ENCODE measurements at places on chromosomes 5 and 9.

DNA sequence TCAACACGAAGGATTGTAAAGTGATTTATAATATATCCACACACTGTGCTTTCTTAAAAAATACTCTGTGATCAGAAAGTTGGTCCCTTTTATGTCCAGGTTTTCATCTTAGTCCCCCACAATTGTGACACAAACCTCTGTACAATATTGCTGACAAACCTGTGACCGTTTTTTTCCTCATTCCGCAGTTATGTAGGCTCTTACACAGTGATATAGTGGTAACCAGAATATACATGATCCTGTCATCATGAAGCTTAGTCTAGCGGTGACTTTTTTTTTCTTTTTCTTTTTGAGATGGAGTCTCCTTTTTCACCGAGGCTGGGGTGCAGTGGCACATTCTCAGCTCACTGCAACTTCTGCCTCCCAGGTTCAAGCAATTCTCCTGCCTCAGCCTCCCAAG, 8.7 kb downstream of the ANP32B start:
- DNase-seq, result no peak

DNA sequence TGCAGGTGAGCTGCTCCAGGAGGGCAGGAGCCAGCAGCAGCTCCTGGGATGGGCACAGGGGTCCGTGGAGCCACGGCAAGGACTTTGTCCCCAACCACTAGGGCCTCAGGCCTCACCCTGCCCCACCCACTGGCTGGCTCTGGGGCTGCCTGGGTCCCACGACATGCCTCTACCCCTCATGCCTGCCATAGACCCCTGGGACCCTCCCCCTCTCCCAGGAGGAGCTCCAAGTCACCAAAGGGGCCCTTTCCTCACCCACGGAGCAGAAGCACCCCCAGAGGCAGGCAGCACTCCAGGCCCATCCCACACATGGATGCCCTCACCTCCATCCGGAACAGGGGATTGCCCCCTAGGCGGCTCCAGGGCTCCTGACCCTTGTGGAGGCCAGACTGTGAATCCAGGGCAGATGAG, 6.5 kb downstream of the ABCA2 start:
- no peak for DNase-seq

- DNase-seq, result no peak
Observed at GRCh38 chr9:72743836-72744235, 209.0 kb downstream of the ALDH1A1 start.

GRCh38 chr5:56340196-56340980, 107.3 kb upstream of the ANKRD55 start:
- no peak for DNase-seq

DNA sequence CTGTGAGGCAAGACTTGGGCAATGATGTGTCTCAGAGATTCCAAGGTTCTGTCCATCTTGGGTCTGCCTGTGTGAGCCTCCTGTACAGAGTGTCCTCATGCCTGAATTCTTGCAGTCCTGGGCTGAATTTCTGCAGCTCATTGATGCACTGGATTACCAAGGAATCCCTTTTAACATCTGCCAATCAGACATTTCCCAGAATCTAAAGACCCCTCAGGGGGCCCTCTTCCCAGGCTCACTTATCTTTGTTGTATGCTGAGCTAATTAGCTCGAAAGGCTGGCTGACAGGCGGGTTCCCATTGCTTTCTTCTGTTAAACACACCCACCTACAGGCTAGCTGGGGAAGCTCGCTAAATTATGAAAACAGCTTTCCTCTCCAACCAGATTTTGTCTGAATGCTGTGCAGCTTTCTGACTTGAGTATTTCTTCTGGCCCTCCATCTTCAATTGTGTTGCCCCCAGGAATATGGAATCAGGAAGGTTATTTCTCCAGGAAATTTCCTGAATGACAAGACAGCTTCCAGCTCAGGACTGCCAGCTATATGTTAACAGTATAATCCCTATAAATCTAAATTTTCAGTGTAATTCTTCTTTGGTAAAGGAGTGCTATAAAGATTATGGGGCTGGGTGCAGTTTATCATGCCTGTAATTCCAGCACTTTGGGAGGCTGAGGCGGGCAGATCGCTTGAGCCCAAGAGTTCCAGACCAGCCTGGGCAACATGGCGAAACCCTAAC, at the start of gene LIX1:
LIX1 (minus strand) TSS at position 91 of the 734 bp plus-strand sequence; CDS start at position 56, 35 bp downstream.
- DNase-seq, result peak; percentile 51

GRCh38 chr9:128007566-128008138, 26.9 kb upstream of the EEIG1 start:
- peak; percentile 93 for DNase-seq

DNA sequence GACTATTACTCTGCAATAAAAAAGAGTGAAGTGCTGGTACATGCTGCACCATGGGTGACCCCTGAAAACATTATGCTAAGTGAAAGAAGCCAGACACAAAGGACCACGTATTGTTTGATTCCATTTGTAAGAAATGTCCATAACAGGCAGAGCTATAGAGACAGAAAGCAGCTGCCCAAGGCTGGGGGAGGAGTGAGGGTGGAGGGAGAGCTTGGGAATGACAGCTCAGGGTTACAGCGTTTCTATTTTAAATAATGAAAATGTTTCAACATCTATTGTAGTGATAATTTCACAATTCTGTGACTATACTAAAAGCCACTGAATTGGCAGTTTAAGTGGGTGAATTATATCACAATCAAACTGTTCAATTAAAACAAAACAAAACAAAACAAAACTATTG, 81.7 kb downstream of the MYO10 start:
- DNase-seq, result no peak

- DNase-seq, result no peak
Observed at GRCh38 chr9:126707083-126707482, 93.4 kb downstream of the LMX1B start.

DNA sequence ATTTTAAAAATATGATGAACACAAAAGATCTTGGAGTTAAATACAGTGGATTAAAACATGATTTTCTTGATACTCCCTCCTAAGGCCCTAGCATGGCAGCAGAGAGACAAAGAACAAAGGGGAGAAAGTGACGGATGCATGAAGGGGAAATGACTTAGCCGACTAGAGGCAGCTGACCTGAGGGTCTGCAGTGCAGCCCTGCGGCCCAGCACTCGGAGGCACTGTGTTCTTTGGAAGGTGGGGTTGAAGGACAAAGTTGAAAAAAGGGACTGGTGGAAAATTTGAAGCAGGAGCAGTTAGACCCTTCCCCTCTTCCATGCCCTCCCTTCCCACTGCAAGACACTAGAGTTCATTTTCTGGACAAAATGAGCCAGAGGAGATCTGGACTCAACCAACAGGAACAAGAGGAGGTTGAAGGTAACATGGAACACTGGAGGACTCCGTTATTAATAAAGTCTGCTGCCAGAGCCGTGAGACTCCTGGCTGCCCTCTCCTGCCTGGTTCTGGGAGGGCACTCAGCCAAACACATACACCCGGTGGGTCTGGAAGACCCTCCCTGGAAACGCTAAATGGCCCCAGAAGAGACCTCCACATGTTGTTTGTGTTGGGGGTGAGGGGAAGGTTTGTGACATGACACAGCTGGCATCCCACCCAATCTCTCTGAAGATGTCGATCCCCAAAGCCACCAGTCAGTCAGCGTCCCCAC, 98.1 kb downstream of the JMY start:
- no peak for DNase-seq

GRCh38 chr5:143200781-143201398, 202.6 kb downstream of the NR3C1 start:
- peak; percentile 38 for DNase-seq

DNA sequence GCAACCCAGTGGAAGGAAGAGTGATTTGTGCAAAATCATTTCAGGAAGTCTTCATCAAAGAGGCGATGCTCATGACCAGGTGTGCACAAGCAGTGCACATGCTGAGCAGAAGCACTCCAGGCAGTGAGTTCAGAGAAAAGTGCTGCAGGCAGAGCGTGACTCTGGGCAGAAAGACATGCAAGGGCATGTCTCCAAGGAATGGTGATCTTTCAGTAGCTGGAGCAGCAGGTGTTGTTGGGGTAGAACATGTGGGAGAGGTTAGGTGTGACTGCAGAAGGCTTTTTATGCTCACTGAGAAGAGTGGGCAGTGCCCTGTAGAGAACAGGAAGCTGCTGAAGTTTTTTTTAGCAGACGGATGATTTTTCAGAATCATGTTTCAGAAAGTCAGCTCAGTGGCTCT, 545.4 kb upstream of the TLE4 start:
- DNase-seq, result no peak

DNA sequence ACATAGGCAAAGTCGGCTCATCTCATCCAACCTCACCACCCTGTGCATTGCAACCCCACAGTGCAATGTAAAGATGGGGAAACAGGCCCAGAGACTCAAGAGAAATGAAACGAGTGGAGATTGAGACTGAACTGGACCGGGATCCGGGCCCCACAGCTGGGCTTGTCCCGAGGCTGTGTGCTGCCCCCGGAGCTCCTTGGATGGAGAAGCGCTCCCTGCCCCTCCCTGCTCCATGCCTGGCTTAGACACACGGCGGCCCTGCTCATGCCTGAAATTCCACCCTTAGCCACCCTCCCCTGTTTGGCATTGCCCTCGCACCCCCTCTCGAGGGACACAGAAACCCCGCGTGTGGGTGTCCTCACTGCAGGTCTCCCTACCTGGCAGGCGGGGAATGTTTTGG, 27.2 kb upstream of the FCN1 start:
- no peak for DNase-seq

- DNase-seq, result no peak
Observed at GRCh38 chr9:86885232-86885631, 62.1 kb downstream of the GAS1 start.

GRCh38 chr5:144332265-144332664, 161.6 kb downstream of the KCTD16 start:
- DNase-seq, result no peak

- peak; percentile 45 for DNase-seq
Observed at GRCh38 chr5:173624282-173624681, 7.8 kb upstream of the BOD1 start.

GRCh38 chr9:128898845-128899565, 17.1 kb downstream of the LRRC8A start:
- DNase-seq, result no peak

DNA sequence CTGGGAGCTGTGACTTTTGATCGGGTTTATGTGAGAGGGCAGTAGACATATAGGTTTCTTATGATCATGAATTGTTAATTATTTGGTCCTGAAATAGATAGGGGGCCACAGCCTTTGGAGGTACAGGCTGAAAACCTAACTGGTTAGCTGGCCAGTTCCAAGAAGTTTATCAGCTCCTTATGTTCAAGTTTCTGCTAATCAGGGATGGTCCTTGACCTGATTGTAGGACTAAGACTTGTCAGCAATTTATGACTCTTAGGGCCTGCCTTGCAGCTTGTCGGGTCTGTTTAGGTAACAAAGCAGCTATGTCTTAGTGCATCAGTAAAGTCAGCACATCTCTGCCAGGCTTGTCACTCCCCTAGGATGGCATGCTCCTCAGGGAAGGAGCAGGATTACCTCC, 151.8 kb upstream of the RUSC2 start:
- DNase-seq, result no peak

- DNase-seq, result no peak
Observed at GRCh38 chr5:20469792-20470191, 481.8 kb upstream of the CDH18 start.

- DNase-seq, result no peak
Observed at GRCh38 chr5:72597456-72597948, 90.3 kb upstream of the ZNF366 start.

DNA sequence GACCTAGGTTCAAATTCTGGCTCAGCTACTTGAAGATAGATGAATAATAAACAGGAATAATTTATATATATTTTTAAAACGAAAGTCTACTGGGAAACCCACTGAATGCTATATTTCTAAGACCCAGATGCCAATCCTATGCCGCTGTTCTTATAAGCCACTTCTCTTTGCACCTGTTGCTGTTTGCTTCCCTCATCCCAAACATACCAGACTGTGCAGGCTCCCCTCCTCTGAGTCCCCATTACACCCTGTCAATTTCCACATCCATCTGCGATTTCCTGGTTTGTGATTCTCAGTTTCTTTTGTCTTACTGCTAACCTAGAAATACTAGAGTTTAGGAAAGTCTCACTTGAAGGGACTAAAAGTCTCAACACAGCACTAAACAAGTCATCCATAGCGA, 92.8 kb upstream of the CAST start:
- DNase-seq, result no peak

DNA sequence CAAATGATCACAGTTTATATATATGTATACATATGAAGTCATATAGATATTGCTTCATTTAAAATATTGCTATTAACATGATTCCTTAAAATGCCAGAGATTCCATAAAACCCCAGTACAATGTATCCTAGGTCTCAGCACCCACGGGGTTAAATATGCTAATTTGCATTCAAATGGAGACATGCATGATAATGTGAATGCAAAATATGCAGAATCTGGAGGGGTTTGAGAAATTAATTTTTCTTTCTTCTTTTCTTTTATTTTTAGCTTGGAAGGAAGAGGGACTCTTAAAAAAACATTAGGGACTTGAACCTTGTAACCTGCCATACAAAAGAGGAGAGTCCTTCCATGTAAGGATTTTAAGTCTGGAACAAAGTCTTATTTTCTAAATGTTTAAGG, 211.9 kb downstream of the MEF2C start:
- no peak for DNase-seq

DNA sequence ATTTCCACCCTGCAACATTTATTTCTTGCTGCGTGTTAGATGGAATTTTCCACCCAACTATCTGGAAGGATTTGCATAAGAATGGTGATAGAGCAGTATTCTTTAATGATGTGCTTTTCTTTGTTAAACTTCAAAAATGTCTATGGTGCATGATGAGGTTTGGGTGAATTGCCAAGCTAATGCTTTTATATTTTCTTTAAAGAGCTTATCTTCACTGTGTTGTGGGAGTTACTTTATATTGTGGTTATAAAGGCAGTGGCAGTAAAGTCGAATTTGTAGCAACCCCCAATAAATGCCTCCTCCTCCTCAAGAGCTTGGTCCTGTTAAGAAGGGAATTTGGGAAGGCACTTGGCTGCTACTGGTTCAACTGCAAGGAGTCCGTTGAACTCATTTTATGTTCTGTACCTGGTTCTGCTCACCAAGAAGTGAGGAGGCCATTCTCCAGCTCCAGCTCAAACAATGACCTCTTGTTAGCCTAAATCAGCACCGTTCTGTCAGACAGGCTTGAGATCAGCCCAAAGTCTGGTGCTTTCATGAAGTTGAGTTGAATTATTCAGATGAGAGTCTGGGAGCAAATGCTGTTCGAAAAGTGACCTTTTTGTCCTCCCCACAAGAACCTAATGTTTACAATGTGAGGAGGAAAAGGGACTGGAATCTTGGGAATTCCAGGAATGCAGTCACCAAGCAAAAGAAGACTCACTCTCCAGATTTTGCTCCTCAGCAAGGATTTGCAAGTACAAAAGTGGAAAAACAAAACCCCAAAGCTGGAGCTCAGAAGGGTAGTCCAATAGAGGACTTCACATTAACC, 217.0 kb downstream of the TMEM38B start:
- DNase-seq, result no peak

All from inflammatory macrophage treated with lipopolysaccharide for 4 hours (primary cell).